ENCODE measurements at places on chromosomes 5 and 9.
A peak's percentile ranks its signal among the peaks of the same experiment; 100 is the strongest.

- DNase-seq, result no peak
These were observed 12.8 kb upstream of the ANGPTL2 start for GRCh38 chr9:127135056-127135745.

- DNase-seq, result peak; percentile 83
These were observed 53.0 kb downstream of the NUP214 start for GRCh38 chr9:131178382-131178781.

GRCh38 chr5:131392466-131393095, 128.7 kb downstream of the CDC42SE2 start:
- no peak for DNase-seq

GRCh38 chr5:125148706-125149105, 402.3 kb upstream of the ZNF608 start:
- no peak for DNase-seq

GRCh38 chr5:123360201-123360571, 63.0 kb downstream of the CEP120 start:
- no peak for DNase-seq

Data from suppressor macrophage treated with lipopolysaccharide for 1 hour (primary cell).